A172 (cell line): ENCODE measurements at places on chromosomes 2 and 18. TPM values are rescaled to one million over a fixed set of nuclear protein-coding genes. Genes with fewer than 3 reads are reported as not detected.

CHRNG gene
- total RNA-seq = not detected in 2 replicates

DNA sequence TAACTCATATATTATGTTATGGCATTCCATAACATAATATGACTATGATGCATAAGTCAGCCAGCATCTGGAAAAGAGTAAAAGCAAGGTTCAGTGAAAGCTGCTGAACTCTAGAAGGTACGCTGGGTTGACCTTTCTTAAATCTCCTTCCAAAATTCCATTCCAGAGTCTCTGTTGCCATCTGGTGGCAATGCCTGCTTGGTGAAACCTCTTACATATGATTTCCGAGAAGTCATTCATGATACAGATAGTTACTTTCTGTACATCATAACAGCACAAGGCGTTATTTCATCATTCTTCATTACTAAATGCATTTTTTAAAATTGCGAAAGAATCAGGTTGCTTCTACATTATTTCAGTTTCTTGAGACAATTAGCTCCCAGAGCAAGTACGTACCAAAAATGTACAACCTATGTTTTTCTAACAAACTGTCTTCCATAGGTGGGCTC lies 7.0 kb upstream of the EPG5 start:
- peak; percentile 51 for DNase-seq

DNA sequence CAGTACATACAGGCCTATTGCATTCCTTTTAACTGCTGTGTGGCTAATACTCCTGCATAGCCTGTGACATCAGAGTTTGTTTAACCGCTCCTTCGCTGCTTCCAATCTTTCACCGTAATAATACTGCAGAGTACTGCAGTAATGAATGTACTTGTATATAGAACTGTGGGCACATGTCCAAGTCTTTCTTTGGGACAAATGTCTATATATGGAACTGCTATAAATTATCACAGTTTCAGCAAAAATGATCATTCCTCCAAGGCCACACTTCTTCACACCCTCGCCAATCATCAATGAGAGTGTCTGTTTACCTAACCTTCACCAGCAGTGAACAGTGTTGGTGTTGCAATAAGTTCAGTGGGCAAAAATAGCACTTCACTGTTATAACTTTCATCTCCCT lies 230.4 kb downstream of the SP3 start:
- no peak for DNase-seq

DNA sequence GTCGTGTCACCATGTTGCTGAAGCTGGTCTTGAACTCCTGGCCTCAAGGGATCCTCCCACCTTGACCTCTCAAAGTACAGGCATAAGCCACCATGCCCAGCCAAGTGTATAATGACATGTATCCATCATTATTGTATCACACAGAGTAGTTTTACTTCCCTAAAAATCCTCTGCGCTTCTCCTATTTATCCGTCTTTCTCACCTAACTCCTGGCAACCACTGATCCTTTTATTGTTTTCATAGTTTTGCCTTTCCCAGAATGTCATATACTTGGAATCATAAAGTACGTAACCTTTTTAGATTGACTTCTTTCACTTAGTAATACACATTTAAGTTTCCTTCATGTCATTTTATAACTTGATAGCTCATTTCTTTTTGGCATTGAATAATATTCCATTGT lies 51.0 kb downstream of the ZC3H15 start:
- DNase-seq = no peak

IL1RL2 gene
- total RNA-seq = not detected in 2 replicates

DNA sequence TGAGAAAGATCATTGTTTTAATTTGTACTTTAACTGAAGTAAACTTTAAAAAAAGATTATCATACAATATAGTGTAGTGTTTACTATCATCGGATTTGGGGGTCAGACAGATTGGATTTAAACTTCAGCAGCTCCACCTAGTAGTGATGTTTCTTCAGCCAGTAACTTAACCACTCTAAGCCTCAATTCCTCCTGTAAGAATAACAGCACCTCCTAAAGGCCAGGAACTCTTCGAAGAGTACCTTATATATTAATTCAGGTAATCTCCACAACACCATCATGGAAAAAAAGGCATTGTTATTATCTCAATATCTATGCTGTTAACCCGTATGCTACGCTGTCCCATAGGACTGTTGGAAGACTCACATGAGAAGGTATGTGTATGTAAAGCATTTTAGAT lies 69.0 kb upstream of the DLGAP1 start:
- no peak for DNase-seq

DNA sequence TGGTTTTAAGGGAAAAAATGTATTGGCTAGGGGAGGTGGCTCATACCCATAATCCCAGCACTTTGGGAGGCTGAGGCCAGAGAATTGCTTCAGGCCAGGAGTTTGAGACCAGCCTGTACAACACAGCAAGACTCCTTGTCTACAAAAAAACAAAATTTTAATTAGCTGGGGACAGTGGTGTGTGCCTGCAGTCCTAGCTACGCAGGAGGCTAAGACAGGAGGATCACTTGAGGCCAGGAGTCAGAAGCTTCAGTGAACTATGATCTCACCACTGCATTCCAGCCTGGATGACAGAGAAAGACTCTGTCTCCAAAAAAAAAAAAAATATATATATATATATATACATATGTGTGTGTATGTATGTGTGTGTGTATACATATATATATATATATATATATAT lies 18.5 kb downstream of the CCDC88A start:
- no peak for DNase-seq

ACADL gene
- not detected in 2 replicates for total RNA-seq

DNA sequence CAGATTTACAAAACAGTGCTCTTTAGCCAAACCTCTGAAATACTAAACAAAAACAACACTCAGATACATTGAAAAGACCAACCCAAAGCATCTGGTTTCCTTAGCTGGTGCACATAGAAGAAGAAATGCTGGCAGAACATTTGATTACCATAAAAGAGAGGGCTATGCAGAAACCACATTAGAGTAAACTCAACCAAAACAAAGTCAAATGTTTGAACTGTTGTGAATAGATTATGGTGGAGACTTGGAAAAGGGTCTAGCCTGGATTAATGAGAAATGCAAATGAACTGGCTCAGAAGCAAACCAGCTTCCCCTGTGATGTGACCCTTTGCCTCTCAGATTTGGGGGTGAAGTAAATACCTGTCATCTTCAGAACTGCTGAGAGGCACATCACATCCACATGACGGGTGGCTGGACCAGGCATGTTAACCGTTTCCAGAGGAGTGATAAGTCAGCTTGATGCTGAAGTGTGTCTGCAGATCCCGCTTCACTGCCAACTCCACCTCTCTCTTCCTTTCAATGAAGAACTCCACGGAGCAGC lies 153.0 kb downstream of the NRP2 start:
- no peak for DNase-seq

CXCR1 gene
- total RNA-seq = not detected in 2 replicates

FAM98A gene
- total RNA-seq = 34.5 and 43.3 TPM in 2 replicates

RIT2 gene
- 0.12 TPM in 1 of 2 replicates, not detected in the other for total RNA-seq

DNA sequence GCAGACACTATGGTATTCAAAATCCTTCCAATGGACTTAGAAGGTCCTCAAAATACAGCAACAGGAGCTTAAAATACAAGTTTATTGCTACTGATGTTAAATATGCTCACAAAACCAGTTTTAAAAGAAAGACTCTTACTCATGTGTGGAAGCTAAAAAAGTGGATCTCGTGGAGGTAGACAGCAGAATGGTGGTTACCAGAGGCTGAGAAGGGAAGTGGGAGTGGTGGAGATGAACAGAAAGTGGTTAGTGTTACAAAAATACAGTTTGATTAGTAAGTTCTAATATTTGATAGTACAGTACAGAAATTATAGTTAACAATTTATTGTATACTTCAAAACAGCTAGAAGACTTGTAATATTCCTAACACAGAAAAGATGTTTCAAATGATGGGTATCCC lies 12.1 kb downstream of the ADAM17 start:
- DNase-seq = no peak

C2orf80 gene
- not detected in 2 replicates for total RNA-seq

DNA sequence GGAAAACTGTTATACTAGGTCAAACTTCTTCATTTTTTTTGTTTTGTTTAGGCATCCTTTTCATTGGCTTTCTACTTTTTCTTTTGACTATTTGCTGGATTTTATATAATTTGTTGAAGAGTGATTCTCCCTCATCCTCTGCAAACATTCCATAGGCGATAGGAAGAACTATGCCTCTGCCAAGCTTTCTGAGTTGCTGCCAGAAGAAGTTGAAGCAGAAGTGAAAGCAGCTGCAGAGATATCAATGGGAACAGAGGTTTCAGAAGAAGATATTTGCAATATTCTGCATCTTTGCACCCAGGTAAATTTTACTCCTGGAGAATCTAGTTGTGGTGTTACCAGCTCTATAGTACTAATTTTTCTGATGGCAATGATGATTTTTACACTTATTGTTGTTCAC lies 25.4 kb downstream of the NOP58 start:
- no peak for DNase-seq

DNA sequence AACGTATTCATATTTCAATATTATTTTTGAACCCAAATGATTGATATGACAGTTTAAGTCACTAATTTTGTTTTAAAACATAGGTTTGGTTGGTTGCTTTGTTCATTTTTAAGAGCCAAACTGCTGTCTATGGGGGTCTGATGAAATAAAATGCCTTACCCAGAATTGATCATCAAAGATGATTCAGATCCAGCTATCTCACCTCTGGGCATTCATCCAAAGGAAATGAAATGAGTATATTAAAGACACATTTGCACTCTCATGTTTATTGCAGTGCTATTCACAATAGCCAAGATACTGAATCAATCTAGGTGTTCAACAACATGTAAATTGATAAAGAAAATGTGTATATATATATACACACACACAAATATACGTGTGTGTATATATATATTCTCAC lies 326.9 kb upstream of the GULP1 start:
- no peak for DNase-seq

- no peak for DNase-seq
These were observed 132.6 kb downstream of the COL4A4 start for GRCh38 chr2:227031379-227031778.

GRCh38 chr2:32423536-32423935 lies 66.7 kb downstream of the BIRC6 start:
- no peak for DNase-seq

DNA sequence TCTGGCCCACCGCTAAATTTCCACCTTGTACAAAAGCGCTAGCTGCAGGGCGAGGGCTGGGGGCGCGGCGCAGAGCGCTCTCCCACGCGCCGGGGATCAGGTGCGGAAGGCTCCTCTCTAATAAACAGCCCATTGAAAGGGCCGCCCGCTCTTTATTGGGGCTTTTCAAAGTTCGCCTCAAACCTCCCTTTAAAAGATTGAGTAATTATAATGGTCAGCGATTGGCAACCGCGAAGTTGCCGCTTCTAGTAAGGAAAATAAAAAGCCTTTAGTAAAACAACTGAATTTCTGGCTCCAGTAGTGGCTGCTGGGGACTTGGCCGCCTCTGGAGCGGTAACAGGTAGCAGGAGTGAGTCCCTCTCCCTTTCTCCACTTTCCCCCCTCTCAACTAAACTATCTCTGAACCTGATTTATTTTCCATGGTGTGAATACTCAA lies 755 bp downstream of the NEUROD1 start:
- DNase-seq = no peak

- no peak for DNase-seq
These were observed 42.7 kb downstream of the SOCS6 start for GRCh38 chr18:70331456-70332097.

DNA sequence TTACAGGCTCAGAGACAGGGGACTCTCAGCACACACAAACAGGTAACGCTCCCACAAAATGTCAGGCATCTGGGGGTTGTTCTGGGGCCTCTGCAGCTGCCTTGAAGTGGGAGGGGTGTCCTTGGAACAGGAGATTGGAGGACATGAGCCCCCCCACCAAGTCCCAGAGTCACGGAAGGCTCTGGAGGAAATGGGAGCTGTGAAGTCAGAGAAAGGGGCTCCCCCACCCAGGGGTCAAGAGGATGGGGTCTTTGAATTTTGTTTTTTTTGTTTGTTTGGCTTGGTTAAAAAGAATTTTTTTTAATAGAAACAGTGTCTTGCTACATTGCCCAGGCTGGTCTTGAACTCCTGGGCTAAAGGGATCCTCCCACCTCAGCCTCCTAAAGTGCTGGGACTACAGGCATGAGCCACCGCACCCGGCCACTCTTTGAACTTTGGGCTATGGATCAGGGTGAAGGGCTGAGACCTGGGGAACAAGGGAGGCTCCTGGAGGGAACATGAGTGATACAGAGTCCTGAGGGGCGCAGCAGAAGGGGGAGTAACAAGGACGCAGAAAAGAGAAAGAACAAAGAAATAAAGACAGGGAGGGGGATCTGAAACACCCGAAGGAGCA lies 46.8 kb downstream of the TNS1 start:
- DNase-seq = no peak

GPBAR1 gene
- not detected in 2 replicates for total RNA-seq

- DNase-seq = peak; percentile 27
These were observed 66.3 kb upstream of the SCG2 start for GRCh38 chr2:223668302-223668998.

FOXI3 gene
- not detected in 2 replicates for total RNA-seq

ANKRD30BL gene
- total RNA-seq = not detected in 2 replicates

- no peak for DNase-seq
These were observed 29.2 kb downstream of the ANKRD44 start for GRCh38 chr2:197281421-197281820.

DNA sequence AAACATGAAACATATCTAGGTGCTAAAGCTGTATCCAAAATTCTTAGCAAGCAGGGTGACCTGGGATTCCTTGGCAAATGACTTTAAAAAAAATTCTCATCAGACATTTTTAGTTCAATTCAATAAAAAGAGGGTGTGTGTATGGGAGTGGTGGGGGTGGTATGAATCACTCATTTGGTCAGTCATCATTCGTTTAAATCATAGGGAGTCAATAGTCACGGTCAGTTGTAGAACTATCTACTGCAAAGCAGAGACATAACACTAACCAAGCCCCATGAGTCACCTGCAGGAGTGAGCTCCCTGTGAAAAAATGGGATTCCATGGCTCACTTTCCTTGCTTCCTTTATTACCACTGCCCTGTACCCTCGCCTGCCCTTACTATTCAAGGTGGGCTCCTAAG lies 380.6 kb upstream of the TCF4 start:
- DNase-seq = no peak

DNA sequence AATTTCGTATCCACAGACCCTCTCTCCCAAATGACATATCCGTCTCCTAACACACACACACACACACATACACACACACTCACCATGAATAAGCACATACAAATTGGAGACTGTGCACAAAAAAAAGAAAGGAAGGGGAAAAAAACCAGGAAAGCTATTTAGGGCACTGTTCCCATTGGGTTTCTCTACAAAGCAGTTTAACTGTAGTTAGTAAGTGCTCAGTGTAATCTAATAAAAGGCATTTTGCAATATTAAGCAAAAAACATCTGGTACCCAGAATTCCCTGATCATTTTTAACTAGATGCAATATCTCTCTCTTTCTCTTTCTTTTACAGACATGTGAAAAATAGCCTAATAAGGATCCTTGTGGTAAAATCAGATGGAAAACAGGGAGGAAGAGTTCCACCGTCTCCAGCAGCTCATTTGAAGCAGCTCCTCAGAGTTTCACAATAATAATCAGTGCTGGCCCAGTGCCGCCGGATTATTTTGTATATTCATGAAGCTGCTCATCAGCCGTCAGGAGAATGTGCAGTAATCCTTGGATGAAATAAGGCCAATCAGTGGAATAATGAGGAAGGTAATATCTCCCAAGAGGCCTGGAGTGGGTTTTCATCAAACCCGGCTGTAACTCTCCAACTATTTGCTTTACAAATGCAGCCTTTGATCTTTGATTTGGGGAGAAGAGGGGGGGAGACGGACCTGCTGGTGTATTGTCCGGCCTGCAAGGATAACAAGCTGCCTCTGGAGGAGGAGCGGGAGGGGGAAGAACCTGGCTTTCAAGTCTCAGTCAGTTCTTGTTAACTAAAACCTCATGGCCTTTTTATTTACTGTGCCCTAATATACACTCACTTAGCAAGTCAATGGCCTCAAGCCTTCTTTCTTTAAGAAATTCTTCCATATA lies 227.6 kb upstream of the SMIM21 start:
- DNase-seq = no peak

GRCh38 chr18:9474108-9474982 lies 968 bp upstream of the RALBP1 start:
- peak; percentile 78 for DNase-seq

SCN2A gene
- 0.17 and 0.19 TPM in 2 replicates for total RNA-seq
